ENCODE measurements at places on chromosomes 5 and 9.

DNA sequence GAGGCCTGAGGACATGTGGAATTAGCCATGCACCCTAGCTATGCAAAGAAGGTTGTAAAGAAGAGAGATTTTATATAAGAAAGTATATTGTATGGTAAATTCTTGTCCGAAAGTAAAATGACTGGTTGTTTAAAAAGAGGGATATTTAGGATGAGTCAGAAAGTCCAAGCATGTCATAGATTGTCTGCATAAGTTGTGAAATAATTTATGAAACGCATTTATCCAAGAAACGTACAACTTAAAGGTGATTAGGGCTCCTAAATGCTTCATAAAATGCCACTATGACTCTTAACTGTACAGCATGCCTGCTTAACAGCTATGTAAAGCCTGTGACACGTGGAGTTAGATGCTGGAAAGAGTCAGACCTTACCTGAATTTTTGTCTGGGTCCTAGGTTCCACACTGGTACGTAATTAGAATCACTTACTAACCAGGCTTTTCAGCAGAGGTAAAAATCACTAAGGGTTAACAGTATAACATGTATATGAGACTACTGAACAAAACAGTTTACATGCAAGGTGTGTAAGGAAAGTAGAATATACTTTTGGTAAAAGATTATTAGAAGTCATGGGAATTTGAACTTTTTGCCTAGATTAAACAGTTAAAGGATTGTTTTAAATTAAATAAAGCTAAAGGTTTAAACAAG is 37.0 kb upstream of the ARL15 start:
- no peak for DNase-seq

DNA sequence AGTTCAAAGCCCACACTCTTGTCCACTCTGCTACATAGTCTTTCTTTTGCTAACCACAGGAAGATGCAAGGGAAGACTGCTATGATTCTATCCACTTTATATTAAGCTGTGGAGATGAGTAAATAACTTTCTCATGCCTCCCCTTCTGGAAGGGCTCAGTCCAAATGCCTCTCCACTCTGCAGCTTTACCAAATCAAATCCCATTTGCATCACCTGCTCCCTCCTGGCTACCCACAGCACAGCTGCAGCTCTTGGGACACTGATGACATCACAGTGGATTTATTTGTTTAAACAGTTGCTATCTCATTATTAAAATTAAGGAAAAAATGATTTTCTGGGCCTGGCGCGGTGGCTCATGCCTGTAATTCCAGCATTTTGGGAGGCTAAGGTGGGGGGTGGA is 1544.9 kb upstream of the WWC1 start:
- DNase-seq: no peak

DNA sequence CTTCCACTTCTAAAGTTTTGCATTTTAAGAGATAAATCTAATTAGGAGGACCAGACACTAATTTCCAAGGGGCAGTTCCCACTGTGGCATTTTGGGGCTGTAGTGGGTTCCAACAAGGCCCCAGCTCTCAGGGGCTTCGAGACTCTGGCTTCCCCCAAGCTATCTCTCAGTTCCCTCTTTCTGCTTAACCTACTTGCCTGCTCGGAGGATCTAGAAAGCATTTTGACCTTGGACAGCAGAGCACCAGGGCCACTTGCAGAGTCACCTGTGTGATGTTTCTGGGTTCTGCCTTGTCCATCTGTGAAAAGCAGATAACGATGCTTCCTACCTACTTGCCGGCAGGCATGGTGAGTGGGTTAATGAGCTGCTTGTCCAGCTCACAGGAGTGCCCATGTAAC is 175.4 kb downstream of the MED10 start:
- no peak for DNase-seq

- DNase-seq: no peak
Measured at GRCh38 chr5:68805444-68805843, 288.4 kb upstream of the SLC30A5 start.

DNA sequence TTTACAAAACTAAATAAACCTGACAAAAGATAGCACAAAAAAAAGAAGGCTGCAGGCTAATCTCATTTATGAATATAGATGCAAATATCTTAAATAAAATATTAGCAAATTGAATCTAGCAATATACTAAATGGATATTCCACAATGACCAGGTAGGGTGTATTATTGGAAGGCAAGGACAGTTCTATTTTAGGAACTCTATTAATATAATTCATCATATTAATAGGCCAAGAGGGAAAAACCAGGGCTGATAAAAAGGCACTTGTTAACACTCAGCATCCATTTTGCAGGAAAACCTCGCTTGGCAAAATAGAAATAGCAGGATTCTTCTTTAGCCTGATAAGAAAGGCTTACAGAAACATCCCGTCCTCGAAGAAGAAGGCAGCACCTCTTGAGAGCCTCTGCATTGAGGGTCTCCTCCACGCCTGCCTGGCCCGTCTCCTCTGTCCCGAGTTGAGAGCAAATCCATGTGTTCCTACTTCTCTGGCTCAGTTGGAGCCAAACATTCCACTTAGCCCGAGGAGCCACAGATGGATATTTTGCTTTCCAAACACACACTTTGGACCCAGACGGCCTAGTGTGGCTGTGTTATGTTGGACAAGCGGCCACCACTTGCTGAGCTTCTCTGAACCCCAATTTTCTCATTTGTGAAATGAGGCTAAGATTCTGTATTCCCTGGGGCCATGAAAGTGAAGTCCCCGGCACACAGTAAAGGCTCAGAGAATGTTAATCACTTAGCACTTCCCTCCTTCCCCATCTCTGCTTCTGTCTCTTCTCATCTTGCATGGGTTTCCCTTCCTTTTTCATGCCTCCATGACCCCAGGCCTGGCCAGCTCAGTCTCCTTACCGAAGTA is 181.8 kb upstream of the MVB12B start:
- DNase-seq: no peak

DNA sequence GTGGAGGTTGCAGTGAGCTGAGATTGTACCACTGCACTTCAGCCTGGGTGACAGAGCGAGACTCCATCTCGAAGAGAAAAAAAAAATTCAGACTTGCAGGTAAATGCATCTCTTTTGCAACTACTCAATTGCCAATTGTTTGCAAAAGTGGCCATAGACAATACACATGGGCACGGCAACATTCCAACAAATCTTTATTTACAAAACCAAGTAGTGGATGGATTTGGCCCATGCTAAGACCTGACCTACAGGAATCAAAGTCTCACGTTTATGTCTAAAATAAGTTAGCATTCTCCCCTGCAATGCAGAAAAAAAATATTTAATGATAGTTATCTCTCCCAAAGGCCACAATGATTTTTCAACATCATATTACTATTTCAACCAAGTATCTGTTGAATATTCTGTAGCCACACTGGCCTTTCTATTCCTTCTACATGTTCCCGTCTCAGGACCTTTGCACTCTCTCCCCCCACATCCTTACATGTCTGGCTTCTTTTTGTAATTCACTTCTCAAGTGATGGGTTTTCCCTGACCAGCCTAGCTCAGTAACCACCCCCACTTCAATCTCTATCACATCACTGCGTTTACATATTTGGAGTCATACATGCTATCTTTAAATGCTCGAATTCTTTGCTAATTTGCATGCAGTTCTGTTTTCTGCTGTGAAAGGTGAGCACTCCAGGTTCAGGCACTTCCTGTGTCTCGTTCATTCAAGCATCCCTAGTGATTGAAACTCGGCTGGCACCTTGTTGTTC is 54.2 kb downstream of the FNBP1 start:
- no peak for DNase-seq

GRCh38 chr5:16413166-16413860 is 52.3 kb downstream of the ZNF622 start:
- DNase-seq: no peak

- DNase-seq: no peak
Measured at GRCh38 chr5:35473589-35473988, 144.1 kb upstream of the SPEF2 start.

- DNase-seq: no peak
Measured at GRCh38 chr9:76652894-76653293, 111.3 kb upstream of the PCA3 start.

DNA sequence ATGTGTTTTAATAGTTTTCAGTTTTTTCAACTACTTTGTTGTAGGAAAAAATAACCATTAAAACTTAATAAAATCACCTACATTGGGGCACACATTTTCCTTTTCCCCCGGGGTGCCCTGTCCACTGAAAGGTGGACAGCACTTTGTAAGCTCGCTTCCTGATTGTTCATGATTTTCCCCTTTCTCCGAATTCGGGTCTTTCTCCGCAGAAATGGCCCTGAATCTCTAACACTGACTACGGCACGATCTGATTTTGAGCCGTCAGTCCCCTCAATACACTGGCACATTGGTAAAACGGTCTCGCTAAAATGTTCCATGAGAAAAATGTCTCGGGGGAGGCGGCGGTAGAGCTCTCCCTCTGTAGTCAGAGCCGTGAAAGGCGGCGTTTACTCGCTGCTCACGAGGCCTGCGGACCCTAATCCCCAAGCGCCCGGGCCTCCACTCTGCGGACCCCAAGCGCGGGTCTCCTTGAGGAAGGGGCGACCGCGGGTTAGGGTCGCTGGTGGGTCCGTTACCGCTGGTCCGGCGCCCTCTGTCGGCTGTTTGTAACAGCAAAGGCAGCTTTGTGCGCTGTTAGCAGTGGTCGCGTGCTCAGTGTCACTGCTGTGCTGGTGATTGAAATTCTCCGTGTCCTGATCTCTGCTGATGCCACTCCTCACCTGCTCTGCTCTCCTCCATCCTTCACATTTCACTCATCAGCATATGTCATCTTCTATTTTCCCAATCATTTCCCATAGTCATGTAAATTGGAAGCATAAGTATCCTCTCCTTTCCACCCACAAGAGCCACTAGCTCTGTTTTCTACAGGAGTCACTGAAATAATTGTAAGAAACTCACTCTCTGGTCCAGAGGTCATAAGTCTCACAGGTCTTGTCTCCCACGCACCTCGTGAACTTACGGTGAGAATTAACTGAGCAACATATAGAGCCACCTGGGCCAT is 10.8 kb upstream of the IFNA2 start:
- peak; percentile 70 for DNase-seq

- no peak for DNase-seq
Measured at GRCh38 chr9:21890696-21891095, 88.3 kb downstream of the MTAP start.

DNA sequence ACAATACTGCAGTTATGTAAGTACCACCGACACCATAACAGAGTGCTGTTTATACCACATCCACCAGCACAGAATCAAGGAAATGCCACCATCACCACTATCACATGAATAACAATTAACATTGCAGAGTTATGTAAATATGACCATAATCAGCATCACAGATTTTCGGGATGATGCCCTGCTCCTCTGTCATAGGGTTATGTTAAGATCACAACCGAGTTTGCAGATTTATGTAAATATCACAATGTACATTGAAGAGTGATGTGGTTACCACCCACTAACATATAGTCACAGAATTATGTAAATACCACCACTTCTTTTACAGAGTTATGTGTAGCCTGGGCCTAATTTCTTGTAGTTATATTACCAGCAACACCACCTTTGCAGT is 61.8 kb downstream of the SHC3 start:
- no peak for DNase-seq

- DNase-seq: no peak
Measured at GRCh38 chr5:158647264-158647663, 452.5 kb downstream of the EBF1 start.

GRCh38 chr9:72471096-72471495 is 50.3 kb upstream of the TMC1 start:
- no peak for DNase-seq

- peak; percentile 14 for DNase-seq
Measured at GRCh38 chr5:176174345-176175025, 63.7 kb upstream of the SIMC1 start.

DNA sequence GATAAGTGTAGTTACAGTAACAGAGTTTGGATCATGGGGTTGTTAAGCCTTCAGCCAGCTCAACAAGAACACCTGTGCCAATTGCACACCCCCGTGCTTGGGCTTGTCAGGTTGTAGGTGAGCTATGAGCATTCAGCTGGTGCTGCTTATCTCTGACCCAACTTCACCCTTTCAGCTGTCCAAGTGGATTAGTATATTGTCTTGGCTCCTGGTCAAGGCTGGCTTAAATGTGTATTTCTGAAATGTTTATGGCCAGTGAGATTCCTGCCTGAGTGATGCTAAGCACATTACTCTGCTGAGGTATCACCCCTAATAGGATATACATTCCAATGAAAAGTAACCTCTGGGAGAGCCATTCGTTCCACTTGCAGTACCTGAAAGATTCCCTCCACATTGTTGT is 44.2 kb upstream of the LMNB1 start:
- no peak for DNase-seq

DNA sequence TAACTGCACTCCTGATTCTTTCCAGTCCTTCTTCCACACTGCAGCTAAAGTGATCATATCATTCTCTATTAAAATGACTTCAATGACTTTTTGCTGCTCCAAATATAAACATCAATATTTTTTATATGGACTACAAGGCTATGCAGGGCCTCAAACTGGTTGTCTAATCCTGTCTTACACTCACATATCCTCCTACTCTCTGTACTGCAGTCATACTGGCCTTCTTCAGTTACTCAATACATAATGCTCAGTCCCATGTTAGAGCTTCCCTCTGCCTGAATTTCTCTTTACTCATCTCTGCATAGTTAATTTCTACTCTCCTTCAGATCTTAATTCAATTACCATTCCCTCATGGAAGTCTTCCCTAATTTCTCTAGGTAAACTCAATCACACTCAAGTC is 3.4 kb downstream of the MEIKIN start:
- DNase-seq: no peak

DNA sequence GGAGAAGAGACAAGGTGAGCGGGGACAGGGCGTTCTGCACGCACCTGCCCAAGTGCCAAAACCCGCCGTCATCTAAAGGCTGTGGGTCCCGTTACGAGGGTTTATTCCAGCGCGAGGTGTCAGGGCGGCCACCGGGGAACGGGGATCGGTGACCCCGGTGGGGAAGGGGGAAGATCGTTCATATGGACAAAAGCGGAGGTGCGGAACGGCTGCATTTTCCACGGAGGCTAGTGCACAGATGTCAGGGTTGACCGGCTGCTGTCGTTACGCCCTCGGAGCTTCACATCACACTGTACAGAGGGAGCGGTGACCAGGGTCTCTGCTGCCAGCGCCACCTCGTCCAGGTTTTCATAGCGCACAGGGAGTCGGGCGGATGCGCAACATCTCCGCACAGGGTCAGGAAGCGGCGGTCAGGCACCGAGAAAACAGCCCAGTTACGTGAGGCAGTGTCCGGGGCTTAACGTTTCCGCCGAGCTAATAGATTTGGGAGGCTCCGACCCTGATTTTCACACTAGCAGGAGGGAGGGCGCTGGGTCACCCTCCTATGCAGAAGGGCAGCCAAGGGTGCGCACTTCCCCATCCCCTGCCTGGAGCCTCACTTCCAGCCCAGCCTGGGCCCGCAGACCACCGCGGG is 13.5 kb downstream of the BTNL9 start:
- no peak for DNase-seq

DNA sequence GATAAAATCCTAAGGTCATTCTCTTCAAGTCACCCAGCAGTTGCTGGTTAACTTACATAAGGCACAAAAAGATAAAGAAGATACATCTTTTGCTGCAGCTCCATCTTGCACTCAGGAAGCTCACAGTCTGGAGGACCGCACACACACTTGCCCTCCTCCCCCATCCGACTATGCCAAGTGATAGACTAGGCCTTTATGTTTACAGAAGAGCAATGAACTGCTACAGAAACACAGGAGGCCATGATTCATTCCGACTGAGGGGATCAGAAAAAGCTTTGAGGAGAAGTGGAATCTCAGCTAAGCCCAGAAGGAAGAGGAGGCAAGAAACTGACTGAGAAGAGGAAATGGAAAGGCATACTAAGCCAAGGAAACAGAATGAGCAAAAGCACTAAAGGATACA is 17.4 kb downstream of the NRG2 start:
- no peak for DNase-seq

GRCh38 chr5:68406767-68407241 is 191.2 kb downstream of the PIK3R1 start:
- peak; percentile 40 for DNase-seq
